ENCODE measurements at places on chromosomes 12 and 14. TPM values are rescaled to one million over a fixed set of nuclear protein-coding genes. Genes with fewer than 3 reads are reported as not detected.

DNA sequence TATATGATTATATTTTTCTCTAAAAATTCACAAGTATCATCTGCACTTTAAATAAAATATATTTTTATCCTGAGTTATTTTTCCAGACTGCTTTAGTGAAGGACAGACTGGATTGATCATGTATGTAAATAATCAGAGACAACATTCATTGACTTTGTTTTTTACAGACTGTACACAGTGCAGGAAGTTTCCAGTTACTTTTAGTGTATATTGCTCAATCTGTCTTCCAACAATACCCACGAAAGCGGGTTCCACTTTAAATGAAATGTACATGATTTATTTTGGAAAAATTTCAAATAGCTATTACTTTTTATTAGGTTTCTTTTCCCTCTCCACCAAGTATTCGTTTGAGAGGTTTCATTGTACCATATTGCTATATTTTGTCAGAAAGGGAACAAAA, 497.0 kb downstream of the FSCB start:
- DNase-seq, result no peak

GRCh38 chr14:70416338-70416724, 559 bp downstream of the SYNJ2BP start:
- DNase-seq, result no peak

DNA sequence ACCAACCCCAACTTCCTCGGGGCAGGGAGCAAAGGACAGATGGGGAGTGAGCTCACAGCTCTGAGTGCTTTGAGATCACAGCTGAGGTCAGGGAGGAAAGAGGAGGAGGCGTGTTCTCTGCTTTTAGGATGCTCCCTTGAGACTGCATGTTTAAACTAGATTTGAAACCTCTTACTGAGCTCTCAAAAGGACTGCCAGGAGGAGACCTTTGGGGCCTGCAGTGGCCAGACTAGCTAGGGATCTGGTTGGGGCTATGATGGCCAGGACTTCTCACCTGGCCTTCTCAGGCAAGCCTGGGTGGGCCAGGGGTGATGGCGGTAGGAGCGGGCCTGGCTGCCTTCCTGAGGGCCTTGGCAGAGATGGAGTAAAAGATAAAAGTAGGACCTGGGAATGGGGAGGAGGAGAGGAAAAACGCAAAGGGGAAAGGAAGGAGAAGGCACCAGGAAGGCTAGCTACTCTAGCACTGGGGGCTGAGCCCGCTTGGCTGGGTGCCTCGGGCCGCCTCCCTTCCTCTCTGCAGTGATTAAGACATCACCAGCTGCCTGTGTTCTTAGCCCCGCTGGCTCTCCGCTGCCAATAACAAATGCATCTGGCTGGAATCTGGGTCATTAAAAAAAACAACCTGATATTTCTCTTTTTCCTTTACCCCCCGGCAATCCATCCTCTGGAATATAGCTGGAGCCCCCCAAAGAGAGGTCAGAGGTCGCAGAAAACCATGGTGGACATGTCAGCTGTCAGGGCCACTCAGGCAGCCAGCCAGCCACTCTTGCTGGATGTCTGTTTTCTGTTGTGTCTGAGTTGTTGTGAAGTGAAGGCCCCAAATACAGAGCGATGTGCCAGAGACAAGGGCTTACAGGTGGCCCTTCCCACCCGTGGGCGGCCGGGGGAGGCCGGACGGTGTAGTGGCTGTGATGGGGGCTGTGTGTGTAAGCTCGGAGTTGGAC, 141.3 kb downstream of the TSPAN9 start:
- no peak for DNase-seq

- no peak for DNase-seq
These were observed 91.9 kb downstream of the BICD1 start for GRCh38 chr12:32198555-32198954.

GRCh38 chr12:101527682-101528081, 52.5 kb downstream of the SPIC start:
- DNase-seq, result no peak

DNA sequence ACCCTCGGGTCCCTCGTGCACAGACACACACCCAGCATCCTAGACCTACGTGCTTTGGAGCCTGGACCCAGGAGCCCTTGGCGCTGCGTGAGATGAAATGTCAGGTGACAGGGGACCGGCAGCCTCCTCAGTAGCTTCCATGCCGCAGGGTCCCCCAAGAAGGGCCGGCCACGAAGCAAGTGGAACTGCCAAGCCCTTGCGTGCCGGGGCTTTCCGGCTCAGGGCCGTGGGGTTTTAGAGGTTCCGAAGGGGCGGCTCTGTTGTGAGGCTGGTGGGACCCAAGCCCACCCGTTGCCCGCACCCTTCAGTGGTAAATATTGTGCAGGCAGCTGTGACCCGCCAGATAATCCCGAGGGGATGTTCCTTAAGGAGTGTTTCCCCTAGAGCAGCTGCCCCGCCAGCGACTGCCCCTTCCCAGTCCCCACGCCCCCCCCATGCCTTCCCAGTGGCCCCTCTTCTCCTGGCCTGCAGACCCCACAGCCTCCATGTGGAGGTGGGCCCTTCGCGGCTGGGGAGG, 133.7 kb downstream of the ADGRD1 start:
- DNase-seq, result no peak

- no peak for DNase-seq
These were observed 4.2 kb upstream of the GLRX5 start for GRCh38 chr14:95530473-95531276.

DNA sequence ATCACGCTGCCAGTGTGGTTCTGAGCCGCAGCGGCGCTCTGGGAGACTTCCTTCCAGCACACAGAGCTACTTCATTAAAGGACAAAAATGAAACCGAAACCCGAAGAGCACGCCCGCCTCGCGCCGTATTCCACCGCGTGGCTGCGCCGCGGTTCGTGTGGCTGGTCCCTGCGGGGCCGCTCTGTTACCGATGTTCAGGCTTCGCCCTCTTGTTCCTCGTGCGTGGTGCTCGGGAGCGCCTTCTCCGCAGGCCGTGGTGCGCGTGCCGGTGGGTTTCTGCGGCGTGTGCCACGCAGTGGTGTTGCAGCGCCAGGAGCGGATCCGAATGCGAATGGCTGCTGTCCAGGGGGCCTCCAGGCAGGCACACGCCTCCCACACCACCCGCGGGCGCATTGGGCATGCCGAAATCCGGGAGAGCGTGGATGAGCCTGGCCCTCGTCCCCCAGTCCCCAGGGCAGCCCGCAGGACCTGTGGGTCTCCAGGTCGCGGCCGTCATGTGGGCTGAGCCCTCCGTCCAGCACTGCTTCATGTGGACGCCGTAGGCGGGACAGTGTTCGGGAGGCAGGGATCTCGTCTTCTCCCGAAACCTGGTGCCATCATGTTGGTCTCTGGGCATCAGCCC, 91.2 kb downstream of the ADGRD1 start:
- no peak for DNase-seq

GRCh38 chr14:98685725-98686124, 586.3 kb downstream of the BCL11B start:
- DNase-seq, result no peak

DNA sequence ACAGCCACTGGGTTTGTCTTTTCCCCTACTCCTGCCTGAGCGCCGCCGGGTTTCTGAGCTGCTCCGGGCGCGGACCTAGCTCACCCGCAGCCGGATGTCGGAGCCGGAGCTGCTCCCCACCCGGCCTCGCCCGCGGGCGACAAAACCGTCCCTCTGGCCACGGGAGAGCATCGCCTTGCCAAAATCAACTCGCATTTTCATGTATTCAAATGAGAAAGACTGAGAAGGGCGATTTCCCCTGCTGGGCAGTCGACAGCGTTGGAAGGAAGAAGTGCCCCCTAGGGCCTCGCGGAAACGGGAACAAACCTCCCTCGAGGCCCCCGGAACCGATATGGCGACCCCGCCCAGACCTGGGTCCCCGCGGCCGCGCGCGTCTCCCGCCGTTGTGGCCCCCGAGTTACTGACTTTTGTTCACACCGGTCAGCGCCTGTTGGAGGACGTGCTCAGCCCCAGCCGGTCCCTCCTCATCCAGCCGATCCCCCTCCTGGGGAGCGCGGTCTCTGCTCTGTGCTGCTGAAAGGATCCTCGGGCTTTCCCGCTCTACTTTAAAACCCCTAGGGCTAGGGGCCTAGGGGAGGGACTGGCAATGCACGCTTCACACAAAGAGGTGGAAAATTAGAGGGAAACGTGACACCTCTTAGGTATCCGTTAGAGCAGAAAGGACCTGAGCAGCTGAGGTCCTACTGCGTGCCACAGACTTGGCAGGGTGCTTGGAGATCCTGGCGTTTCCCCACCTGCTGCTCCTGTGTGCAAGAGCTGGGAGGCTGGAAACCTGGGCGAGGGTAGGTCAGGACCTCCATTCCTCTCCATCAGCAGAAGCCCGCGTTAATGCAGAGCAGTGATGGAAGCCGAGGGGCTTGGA, 4.3 kb downstream of the TTC6 start:
- no peak for DNase-seq

The CCDC175 gene
- total RNA-seq, result not detected

The HOXC11 gene
- not detected for total RNA-seq
